ENCODE measurements at places on chromosomes 1 and 21. TPM values are rescaled to one million over a fixed set of nuclear protein-coding genes. Genes with fewer than 3 reads are reported as not detected.

DNA sequence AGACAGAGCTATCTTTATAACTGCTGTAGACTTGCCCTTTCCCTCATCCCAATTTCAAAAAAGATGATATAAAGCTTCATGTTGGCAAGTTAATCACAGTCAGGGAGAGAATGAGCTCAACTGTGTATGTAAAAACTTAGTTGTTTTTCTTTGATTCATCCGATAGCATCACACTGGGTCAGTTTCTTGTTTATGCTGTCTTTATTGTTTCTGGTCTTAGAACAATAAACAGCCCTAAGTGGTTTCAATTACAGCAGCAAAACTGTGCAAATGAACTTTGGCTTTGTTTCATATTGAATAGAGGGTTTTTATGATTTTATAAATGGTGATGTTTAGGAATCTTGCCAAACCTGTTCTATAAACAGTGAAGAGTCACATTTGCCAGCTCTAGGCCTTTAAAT lies 423.8 kb upstream of the CXADR start:
- no peak for DNase-seq

The PTPRF gene
- 270 TPM for total RNA-seq

DNA sequence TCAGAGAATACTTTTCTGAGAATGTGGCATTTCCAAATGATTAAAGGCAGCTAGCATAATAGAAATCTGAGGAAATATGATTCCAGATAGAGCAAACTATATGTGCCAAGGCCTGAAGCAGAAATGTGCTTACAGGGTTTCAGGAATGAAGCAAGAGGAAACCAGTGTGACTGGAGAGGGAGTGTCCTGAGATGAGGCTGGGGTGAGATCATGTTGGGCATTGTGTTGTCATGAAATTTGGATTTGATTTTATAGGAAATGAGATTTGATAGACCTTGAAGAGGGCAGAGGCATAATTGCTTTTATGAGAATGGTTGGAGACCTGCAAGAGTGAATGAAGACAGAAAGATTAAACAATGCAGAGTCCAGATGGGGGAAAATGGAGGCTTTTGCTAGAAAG lies 338.1 kb upstream of the SNX7 start:
- DNase-seq, result no peak

The SLC44A5 gene
- 0.10 TPM for total RNA-seq

DNA sequence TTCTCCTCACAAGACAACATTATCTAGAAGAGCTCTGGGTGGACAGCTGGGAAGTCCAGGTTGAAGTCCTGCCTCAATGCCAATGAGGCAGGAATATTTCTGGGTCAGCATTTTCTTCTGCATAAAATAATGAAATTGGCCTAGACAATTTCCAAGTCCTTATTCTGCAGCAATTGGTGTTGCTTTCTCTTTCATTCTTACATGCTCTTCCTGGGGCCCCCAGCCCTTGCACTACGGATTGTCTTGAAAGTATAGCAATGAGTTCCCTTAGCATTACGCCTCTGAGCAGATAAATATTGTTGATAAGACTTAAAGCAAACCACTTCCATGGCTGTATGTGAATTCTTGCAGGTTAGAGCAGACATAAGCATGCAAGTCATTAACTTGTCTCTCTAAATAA lies 188.5 kb downstream of the TGFBR3 start:
- DNase-seq, result no peak

DNA sequence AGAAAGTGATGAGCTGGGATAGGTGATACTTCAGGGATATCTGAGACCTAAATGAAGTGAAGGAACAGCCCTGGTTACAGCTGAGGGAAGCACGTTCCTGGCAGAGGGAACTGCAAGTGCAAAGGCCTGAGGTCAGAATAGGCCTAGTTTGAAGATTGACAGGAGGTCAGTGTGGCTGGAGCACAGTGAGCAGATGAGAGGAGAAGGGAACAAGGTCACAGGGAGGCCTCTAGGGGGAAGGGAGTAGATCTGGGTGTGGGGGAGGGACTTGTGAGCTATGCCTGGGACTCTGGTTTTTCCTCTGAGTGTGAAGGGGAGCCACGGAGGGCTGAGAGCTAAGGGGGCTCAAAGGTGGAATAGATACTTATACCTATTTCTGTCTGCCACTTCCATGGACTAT lies 736.4 kb downstream of the MATN1 start:
- peak; percentile 41 for DNase-seq

DNA sequence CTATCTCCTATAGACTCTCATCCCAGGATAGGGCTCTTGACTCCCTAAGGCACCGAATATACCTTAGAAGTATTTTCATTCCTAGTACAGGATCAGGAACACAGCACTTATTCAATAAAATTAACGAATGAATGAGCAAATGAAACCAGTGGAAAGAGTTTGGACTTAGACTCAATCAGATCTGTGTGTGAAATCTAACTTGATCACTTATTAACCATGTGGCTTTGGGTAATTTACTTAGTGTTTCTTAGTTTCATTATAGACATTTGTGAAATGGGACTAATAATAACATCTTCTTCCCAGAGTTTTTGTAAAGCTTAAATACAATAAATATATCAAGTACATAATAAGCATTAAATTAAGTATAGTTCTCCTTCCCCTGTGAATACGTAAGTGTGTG lies 230.1 kb downstream of the ADGRL2 start:
- no peak for DNase-seq

- no peak for DNase-seq
Observed at GRCh38 chr21:39434950-39435349, 10.6 kb downstream of the LCA5L start.

The MAP3K21 gene
- 0.96 TPM for total RNA-seq

GRCh38 chr1:22773981-22774832 lies 63.6 kb downstream of the EPHB2 start:
- no peak for DNase-seq

DNA sequence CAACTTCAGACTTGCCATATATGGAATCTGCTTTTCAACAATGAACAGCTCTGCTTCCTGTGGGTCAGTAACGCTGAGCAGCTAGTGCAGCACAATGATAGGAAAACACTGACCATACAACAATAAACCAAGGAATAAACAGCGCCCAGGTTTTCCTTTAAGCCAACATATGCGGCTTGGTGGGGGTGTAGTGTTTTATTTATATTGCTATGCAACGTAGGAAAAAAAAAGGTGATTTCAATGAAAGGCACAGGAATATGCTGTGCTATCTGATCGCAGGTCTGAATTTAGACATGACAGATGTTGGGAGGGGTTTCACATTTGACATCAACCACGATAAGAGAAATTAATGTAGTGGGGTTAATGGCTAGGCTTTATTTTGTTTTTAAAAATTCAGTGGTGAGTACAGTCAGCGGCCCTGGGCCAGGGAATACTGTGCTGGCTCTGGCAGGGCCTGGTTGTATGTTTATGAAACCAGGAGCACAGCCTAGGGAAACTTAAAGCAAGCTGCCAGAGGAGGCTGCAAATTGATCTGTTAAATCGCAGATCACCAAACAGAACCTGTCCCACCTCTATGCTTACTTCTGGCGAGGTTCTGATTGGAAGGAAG lies 4.3 kb downstream of the TSPAN2 start:
- no peak for DNase-seq

The MYOC gene
- total RNA-seq, result 6.3 TPM

DNA sequence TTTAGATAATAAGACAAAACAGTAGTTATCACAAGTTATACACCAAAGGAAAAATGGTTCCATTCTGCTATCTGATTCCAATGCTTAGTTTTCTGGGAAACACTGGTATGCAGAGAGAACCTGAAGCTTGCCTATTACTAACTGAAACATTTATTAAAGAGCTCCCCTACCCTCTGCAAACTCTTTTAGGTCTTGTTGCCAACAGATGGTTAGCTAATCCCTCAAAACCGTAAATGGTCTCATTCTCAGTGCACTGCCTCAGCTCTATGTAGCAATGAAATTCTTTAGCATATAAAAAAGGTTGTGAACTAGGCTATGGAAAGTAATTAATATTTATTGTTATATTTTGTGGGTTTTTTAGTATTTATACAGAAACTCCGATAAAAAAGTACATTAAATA lies 20.4 kb downstream of the C21orf91 start:
- DNase-seq, result no peak

DNA sequence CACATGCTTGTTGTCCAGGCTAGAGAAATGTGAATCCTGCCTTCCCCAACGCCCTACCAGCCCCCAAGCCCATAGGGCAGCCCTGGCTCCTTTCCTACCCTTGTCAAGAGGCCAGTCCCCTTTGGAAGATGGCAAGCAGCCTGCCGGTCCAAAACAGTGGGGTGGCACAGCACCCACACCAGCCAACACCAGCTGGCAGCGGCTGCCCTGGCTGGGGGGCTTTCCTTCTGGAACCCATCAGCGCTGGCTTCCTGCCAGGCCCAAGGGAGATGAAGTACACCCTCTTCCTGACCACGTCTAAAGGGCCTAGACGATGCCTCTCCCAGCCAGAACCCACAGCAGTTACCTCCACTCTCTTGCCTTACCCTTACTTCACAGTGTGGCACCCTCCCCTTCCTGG lies 24.2 kb downstream of the KCNN3 start:
- no peak for DNase-seq

The KIF26B gene
- total RNA-seq, result 0.32 TPM

- no peak for DNase-seq
Observed at GRCh38 chr1:8689431-8690252, 127.8 kb downstream of the RERE start.

The PRKCZ gene
- total RNA-seq, result 1.4 TPM

DNA sequence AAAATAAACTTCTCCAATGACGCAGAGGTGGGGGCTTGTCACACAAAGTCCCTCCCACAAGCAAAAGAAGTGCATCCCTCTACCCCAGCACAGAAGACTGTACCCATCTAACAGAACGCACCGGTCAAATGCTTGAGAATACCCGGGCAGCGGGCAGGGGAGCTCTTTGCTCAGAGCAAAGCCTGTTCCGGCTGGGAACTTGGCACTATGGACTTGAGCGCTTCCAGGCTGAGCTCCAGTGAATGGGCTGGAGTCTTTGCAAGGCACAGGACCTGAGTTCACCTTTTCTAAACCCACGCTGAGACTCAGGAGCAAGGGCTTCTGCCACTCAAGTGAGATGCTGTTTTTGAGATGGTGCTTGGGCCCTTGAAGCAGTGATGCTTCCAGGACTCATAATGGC lies 20.3 kb downstream of the RHBG start:
- DNase-seq, result no peak

DNA sequence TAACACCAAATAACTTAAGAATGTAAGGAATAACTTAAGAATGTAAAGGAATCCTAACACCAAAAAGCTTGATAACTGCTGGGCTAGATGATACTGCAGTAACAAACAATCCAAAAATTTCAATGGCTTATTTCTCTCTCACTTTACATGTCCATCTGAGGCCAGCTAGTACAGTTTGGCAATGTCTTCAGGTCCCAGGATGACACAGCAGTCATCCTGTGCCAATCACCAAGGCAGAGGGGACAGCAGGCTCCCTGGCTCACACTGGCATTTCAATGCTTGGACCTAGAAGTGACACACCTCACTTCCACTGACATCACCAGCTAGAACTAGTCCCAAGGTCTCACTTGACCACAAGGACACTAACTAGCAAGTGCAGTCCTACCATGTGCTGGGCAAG lies 15.3 kb downstream of the DNAJC11 start:
- DNase-seq, result peak; percentile 30

Measured in mesenteric fat pad (tissue), 1 donor.